ENCODE measurements at places on chromosomes 11 and 22.

GRCh38 chr11:57800444-57801182 lies 39.0 kb downstream of the CTNND1 start:
- peak; percentile 66 for DNase-seq

DNA sequence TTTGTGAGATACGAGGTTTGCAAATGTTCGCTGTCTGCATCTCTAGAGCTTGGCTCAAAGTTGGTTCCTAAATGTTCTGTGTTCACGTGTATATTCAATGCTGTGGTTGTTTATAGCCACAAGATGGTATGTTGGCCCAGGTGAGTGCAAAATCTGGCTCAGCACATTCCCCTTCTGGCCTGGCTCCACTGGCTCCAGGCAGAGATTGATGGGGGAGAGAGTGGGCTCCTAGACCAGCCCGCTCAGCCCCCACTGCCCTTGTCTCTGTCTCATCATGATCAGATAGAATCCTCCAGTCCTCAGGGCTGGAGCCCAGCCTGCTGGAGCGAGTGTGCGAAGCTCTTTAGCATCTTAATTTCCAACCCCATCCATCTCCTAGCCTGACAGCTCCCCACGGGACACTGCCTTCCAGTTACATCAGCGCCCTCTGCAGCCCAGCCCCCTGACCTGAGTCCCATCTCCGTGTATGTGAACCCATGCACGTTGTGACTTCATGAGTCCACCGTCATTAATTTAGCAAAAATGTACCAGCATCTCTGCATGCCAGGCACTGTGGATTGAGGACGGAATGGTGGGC lies 2.0 kb downstream of the P2RX3 start:
- DNase-seq, result peak; percentile 33

DNA sequence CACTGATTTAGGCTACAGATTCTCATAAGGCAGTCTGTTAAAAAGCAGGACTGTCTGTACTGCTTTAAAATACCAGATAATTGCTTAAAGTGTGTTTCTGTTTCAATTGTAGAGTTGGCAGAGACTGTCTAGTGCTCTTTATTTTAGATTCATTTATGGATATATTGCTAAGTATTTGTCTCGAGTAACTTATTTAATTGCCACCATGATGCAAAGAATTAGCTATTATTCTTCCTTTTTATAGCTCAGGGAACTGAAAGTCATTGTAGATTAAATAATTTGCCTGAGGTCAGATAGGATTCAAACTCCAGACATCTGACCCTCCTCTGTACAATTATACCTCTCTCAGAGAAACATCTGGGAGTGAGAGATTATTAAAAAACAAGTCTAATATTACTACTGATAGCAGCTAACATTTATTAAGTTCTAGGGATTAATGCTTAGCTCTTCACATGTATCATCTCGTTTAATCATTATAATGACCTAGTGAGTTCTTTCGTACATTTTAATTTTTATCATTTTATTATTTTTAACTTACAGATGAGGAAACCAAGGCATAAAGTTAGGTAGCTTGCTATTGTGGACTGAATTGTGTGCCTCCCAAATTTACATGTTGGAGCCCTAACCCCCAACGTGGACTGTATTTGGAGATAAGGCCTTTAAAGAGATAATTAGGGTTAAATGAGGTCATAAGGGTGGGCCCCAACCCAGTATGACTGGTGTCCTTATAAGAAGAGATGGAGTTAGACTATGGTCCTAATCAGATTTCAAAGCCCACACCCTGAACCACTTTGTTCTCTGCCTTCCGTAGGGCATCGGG lies 19.7 kb upstream of the RAG2 start:
- no peak for DNase-seq

- DNase-seq, result no peak
Observed at GRCh38 chr11:16799890-16800289, 61.4 kb downstream of the C11orf58 start.

DNA sequence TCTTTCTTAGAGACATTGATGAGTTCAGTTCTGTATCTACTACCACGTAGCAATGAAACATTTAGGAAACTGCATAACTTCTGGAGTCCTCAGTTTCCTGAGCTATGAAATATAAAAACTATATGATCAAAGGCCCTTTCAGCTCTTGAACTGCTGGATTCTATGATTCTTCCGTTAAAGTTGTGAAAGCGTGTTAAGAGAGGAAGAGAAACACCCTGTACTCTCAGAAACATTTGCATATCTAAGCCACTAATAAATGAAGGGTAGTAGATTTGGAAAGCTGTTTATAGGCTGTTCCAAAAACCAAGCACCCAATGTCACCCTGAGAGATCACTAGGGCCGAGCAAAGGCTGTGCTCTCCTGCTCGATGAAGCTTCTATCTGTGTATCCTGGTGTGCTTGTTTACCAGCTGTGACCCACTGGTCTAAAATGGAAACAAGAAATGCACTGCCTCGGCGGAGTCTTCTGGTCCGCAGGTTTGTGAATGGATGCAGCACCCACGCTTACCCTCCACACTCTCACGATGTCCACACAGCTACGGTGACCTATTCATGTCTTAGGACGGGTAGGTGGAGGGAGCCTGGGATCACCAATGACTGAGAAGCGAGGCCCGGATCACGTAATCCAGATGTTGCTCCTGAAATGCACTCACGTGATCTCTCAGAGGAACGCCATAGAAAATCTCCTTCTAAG lies 325.8 kb downstream of the OPCML start:
- no peak for DNase-seq

GRCh38 chr22:41779929-41780505 lies 20.5 kb upstream of the CCDC134 start:
- DNase-seq, result no peak

DNA sequence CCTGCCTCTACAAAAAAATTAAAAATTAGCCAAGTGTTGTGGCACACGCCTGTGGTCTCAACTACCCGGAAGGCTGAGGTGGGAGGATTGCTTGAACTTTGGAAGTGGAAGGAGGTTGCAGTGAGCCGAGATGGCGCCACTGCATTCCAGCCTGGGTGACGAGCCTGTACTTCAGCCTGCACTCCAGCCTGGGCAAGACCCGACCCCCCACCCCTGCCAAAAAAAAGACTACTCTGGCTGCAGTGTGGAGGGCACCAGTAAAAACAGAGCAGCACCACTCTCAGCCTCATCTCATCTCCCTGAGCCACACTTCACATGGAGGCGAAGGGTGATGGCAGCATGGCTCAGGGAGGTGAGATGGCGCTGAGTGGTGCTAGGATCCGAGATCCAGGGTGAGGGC lies 50.3 kb upstream of the THY1 start:
- DNase-seq, result no peak

DNA sequence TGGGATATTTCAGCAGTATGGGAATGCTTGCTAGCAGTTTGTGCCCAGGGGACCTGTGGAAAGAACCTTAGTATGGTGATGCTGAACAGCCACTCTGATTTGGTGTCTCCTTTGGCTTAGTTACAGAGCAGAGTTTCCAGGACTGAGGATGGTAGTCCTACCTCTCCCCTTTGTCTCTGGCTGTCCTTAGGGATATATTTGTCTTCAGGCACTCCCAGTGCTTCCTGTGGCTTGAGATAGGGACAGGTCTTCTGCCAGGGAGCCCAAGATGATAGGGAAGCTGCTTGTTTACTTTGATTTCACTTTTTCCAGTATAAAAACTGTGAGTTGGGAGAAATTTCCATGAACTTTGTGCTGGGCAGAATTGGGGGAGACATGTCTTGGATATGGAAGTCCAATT lies 28.2 kb downstream of the ANKRD42 start:
- no peak for DNase-seq

DNA sequence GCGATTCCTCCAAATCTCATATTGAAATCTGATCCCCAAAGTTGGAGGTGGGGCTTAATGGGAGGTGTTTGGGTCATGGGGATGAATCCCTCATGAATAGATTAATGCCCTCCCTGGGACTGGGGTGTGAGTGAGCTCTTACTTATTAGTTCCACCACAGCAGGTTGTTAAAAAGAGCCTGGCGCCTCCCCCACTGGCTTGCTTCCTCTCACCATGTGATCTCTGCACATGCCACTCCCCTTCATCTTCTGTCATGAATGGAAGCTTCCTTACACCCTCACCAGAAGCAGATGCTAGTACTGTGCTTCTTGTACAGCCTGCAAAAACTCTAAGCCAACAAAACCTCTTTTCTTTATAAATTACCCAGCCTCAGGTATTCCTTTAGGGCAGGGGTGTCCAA lies 8.8 kb downstream of the RRAS2 start:
- no peak for DNase-seq

GRCh38 chr11:121293288-121293594 lies 670 bp downstream of the SC5D start:
- no peak for DNase-seq

Data from fibroblast of skin of right quadriceps (primary cell).